ENCODE measurements at places on chromosomes 4 and X. TPM values are rescaled to one million over a fixed set of nuclear protein-coding genes. Genes with fewer than 3 reads are reported as not detected.

CLDN2 gene
- 0.04 TPM for polyA plus RNA-seq

FIP1L1 gene
- 30.5 TPM for polyA plus RNA-seq

JAKMIP1 gene
- polyA plus RNA-seq, result not detected

GRCh38 chrX:153238361-153238760, 59.3 kb downstream of the MAGEA1 start:
- no peak for DNase-seq

GRCh38 chr4:53365121-53365485, 758 bp downstream of the SCFD2 start:
- no peak for DNase-seq

Measured in AG04450 (cell line).